SIG-M5 (cell line): ENCODE measurements at places on chromosomes 5 and 9.
A peak's percentile ranks its signal among the peaks of the same experiment; 100 is the strongest.

DNA sequence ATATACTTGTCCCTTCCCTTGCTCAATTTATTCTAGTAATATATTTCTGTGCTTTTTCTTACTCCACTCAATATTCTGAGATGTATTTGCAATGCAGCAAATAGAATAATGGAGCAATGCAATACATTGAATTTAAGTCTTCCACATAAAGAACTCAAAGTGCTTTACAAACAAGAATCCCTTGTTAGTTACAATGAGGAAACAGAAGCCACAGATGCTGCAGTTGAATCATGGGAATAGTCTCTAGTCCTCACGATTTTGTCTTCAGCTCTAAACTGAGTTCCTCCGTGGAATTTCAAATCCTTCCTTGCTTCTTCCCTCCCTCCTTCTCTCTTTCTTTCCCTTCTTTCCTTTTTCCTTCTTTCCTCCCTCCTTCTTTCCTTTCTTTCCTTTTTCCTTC, 12.5 kb upstream of the TAS2R1 start:
- DNase-seq: no peak

DNA sequence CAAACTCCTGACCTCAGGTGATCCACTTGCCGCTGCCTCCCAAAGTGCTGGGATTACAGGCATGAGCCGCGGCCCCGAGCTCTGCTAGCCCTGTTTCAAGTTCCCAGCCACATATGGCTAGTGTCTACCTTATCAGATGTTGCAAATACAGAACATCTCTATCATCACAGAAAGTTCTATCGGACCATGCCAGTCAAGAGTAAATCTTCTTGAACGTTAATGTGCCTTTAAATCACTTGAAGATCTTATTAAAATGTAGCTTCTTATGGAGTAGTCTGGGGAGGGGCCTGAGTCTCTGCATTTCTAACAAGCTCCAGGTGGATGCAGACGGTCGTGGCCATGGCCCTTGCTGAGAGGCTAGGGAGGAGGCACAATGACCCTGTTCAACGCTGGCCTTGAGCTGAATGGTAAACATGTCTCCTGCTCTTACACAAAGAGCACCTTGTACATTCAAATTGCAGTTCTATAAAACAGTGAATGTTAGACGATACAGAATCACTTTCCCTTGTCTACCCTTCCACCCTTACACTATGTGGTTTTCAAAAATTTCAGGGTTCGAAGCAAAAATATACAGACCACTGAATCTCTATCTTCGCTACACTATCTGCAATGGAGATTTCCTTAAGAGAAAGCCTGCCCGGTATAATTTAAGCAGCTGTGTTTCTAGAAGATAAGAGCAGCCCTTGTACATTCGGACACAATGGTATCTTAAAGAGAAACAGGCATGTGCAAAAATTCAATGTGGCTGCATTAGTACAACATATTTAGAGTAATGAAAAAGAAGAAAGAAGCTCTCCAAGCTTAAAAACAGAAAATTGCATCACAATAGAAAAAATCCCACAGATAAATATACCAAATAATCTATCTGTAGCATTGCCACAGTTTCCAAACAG, 114.1 kb downstream of the FRMD3 start:
- DNase-seq: no peak

DNA sequence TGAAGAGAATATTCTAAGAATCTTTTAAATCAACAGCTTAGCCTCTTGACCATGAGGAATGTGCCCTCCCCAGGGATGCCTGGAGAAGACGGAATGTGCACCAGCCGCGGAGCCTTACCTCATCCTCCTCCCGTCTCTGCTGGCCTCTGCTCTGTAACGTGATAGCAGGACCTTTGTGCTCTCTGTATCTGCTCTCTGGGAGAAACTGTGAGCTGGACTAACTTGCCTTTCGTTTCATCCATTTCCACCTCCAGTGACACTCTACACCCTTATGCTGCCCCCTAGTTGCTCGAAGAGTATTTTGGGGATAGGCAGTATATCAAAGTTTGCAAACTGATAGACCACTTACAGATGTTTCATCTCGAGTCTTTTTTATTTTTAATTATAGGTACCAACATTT, 141.4 kb downstream of the NPR3 start:
- DNase-seq: no peak

GRCh38 chr5:172903790-172904189, 55.4 kb upstream of the RPL26L1 start:
- DNase-seq: no peak

- peak; percentile 98 for DNase-seq
Measured at GRCh38 chr5:107486489-107486888, 184.2 kb downstream of the EFNA5 start.
